Effector CD8-positive, alpha-beta T cell (primary cell): ENCODE measurements at places on chromosomes 2 and 18.

DNA sequence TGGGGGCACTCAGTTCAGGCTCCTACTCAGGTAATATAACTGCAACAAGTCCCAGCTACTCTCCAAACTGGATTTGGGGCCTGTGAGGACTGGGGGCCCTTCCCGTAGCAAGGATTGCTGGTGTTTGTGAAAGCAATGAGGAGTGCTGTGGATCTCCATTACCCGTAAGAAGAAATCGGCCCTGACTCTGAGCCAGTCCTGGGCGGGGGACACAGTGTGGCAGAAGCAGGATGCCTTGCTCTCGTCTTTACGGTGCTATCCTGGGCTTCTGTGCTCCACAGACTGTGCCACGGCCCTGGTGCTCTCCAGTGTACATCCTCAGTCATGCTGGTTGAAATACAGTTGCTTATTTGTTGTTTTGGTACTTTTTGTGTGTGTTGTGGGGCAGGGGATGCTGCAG, 172.9 kb downstream of the NDUFA10 start:
- DNase-seq = no peak

- DNase-seq = no peak
Observed at GRCh38 chr2:201827621-201828020, 21.3 kb downstream of the CDK15 start.

DNA sequence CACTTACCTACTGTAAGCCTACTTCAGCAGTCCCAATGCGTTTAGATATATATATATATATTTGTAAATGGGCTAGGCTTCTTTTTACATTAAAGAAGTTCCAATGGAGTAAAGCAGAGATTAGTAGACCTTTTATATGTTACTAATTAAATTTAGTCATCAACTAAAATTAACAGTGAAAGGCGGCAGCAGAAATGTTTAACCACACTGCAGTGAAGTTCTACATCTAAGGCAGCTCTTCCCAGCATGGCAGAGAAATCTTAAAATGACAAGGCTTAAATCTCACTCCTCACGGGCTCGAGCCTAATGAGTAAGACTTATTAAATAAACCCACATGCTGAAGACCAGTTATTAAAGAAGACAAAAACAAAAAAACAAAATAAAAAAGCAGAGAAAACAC, 19.1 kb upstream of the KANSL1L start:
- no peak for DNase-seq

- DNase-seq = no peak
Observed at GRCh38 chr2:41873102-41874031, 174.5 kb upstream of the PKDCC start.

DNA sequence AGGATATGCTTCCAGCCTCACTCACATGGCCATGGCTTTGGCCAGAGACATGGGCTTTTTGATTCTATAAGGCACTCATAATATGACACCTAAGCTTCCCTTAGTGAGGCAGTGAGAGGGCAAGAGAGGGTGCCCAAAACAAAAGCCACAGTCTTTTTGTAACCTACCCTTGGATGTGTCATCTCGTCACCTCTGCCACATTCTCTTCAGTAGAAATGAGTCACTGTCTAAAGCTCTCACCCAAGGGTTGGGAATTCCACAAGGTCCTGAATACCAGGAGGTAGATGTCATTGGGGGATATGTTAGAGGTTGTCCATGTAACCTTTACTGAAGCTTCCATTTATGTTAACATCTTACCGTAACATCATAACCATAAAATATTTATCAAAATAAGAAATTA, 108.4 kb downstream of the ALMS1 start:
- DNase-seq = no peak

DNA sequence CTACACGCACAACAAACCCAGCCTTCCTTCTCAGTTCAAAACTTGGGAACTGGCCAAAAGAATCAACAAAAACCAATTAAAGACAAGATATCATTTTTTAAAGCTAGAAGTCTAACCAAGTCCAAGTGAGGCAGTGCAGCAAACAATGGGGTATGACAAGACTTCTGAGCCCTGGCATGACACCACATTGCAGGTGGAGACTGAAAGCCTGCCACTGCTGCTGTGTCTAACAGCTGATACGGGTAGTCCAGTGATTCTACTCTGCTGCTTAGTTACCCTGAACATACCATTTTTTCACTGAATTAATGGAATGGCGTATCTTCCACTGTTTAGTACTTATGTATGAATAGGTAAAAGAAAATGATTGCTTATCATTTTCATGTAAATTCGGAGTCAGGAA, 47.4 kb upstream of the KIDINS220 start:
- DNase-seq = no peak

GRCh38 chr2:2646433-2647051, 315.5 kb upstream of the MYT1L start:
- DNase-seq = peak; percentile 27

DNA sequence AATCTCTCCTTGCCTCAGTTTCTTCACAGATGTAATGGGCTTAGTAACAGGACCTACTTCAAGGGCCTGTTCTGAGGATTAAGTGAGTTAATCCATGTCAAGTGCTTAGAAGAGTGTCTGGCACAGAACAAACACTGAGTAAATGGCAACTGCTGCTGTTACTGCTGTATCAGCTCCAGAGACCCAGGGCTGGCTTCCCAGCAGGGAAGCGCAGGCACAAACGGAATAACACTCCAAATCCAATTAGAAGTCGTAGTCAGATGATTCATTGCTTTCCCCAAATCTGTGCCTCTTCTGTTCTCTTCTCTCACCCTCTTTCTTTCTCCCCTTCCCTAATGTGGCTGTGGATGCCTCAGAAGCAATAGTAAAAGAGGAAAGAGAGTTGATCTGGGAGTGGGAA, 101.1 kb upstream of the FZD7 start:
- DNase-seq = no peak

- DNase-seq = no peak
Observed at GRCh38 chr2:193502363-193503035, 1307.8 kb upstream of the TMEFF2 start.

DNA sequence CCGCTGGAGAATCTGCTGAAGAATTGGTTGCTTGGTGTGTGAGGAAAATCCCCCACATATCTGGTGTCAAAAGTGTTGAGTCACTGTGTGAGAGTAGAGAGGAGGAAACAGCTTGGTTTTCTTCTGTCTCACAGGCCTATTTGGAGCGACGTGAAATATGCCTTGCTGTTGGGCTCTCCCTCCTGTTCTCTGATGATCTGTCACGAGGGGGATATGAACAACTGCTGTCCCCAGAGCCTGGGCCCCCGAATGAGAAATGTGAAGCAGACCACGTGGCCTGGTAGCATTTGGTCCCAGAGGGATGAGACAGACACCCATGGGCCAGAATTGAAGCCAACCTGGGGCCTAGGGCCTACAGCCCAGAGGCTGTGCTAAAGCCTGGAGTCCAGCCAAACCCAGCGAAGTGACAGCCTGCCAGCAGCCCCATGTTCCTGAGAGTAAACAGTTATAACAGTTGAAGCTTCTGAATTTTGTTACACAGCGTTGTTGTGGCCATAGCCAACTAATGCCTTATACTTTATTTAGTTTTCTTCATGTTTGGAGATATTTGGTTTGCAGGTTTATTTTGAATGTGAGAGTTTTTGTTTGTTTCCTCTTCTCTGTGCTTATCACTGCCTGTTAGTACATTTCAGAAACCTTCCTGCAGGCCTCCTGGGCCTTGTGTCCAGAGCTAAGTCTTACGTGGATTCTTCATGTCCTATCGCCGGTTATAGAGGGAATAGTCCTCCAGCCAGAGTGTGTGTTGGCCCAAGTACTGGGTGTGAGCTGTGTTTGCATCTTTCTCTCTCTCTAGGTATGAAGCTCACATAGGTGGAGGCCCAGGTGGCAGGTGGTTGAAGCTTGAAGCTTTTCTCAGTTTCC, 18.7 kb upstream of the COLEC12 start:
- DNase-seq = no peak

DNA sequence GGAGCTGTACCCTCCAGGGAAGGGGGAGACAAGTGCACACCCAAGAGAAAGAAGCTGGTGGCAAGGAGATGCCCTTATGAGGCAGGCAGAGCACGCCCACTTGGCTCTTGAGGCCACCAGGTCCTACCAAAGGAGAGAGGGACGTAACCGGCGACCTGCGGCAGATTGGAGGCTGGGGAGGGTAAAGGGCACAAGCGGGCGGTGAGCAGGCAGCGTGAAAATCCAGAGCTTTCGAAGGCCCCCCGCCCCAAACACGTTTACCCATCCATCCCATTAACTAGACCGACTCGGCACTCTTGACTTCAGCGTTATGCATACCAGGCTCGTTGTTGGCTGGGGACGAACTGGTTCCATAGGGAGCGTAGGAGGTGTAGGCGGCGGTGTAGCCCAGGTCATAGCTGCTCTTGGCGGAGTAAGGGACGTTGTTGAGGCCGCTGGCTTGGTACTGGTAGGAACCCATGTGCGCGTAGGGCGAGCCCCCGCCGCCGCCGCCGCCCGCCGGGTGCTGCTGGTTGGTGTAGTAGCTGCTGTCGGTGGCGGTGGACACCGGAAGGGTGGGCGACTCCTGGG, 794 bp downstream of the DLX2 start:
- no peak for DNase-seq

DNA sequence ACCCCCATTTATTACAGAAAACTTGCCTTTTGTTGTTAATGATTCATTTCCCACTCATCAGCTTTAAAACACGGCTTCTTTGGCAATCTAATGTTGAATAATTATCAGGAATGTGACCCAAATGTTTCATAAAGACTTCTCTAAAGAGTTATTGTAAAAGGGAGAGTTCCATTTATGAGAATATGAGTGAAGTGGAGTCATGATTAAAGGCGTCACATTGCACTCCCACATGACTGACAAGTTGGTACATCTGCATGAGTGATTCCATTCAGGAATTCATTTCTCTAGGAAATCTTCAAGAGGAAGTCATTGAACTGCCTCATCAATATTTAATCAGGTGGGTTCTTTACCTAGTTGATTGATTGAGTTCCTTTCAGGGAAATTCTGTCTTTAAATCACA, 184.8 kb downstream of the LNPK start:
- DNase-seq = no peak

DNA sequence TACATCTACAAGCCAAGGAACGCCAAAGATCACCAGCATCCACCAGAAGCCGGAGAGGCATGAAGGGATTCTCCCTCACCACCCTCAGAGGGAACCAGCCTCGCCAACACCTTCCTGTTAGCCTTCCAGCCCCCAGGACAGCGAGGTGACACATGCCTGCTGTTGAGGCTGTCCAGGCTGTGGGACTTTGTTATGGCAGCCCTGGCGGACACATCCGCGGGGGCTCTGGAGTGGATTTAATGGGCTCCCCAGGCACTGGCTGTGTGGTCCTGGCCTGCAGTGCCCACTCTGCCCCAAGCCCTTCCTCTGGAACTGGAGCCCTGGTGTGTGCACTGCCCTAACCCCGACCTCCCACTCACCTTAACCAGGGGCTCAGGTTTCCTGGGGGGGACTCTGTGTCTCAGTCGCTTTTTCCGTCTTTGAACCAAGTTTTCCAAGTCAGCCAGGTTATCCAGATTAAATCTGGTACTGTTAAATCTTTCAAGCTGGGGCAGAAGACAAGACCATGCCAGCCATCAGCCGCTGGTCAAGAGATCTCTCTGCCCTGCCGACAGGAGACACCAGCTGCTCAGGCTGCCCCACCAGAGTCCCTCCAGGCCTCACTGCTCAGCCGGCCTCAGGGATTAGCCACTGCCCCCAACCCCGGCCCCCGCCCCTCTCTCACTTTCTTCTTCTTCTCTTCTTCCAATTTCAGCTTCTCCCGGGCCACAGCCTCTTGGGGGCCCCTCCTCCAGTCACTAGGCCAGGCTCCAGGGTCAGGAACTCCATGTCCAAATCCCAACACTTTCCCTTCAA, 1.9 kb downstream of the ANKRD23 start:
- DNase-seq = no peak

GRCh38 chr2:60634438-60634837, 81.0 kb upstream of the BCL11A start:
- no peak for DNase-seq
